Activated T-cell treated with anti-CD3 and anti-CD28 coated beads for 24 hours (primary cell): ENCODE measurements at places on chromosomes 11 and 22.

DNA sequence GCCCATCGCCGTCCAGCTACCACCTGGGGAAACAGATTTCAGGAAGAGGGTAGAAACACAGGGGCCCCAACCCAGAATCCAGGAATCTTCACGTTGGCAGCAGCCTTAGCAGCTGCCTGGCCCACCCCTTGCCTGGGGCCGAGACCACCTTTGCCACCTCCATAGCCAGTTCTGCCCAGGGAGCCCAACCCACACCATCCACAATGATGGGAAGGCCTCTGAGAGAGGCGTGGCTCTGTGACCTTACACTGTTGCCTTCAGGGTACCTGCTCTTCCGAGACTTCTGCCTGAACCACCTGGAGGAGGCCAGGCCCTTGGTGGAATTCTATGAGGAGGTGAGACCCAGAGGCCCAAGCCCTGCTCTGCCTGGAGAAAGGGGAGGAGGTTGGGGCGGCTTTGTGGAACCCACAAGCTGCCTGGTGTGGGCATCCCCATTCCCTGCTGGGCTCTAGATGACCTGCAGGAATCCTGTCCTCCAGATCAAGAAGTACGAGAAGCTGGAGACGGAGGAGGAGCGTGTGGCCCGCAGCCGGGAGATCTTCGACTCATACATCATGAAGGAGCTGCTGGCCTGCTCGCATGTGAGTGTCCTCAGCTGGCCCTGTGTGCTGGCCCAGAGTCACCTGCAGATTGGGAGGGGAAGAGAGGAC is 10.0 kb upstream of the ANKRD13D start:
- DNase-seq: no peak

GRCh38 chr11:31323145-31323544 is 46.4 kb downstream of the DCDC1 start:
- no peak for DNase-seq

GRCh38 chr11:119974051-119974450 is 163.9 kb downstream of the TRIM29 start:
- DNase-seq: no peak

DNA sequence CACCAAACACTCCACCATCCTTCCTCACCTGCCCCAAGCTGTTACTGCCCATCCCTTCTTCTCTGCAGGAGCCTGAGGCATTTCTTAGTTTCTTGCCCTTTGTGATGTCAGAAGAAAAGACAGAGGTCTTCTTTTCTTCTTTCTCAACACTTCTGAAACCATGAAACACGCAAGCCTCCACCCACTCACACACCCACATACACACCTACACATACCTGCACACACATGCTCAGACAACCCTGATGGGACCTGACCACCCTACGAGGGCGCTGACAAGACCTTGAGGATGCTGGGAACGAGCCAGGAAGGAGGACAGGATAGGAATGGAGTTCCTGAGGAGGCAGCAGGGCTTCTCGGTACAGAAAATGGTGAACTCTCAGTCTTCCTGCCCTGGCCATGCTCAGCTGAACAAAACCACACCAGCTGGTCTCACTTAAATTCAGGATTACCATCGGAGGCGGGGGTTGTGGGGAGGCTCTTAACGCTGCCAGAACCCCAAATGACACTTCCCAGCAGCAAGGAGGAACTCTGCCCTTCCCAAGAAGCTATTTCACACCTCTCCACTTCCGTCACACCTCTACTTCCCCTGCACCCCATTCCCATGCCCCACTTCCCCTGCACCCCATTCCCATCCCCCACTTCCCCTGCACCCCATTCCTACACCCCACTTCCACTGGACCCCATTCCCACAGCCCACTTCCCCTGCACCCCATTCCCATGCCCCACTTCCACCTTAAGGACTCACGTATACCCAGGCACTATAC is 41.0 kb downstream of the CSF2RB start:
- DNase-seq: no peak

- no peak for DNase-seq
Observed at GRCh38 chr11:94754335-94754734, 13.8 kb upstream of the AMOTL1 start.

- no peak for DNase-seq
Observed at GRCh38 chr22:49812838-49813237, 14.8 kb downstream of the BRD1 start.

DNA sequence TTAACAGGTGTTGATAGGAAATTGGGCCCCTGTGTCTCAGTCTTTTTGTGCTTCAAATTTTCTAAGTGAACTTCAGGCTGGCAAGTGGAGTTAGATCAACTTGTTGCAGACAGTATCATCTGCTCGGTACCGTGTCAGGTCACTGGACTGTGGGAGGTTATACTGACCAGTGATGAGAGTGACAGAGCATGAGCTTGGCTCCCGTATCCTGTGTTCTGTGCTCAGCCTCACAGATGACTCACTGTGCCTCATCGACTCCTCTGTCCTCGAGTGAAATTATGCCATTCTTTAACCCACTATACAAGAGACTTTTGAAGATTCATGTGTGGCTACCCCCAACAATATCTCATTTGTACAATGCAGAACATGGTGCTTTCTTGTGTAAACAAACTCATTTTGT is 7.9 kb downstream of the GRAP2 start:
- DNase-seq: no peak

DNA sequence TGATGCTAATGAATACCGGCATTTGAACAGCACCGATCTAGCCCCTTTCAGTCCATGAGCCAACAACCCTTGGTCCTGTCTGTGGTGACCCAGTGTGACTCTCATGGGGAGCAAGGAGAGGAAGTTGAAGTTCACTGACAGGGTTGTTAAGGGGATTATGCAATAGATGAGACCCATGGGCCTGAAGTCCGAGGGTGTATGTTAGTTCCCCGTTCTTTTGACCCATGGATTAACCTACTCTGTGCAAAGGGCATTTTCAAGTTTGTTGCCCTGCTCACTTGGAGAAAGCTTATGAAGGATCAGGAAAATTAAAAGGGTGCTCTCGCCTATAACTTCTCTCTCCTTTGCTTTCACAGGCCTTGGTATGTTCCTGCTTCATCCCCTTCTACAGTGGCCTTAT is 4.9 kb downstream of the PNPLA3 start:
- DNase-seq: no peak

- no peak for DNase-seq
Observed at GRCh38 chr22:43848366-43849171, 13.7 kb downstream of the SULT4A1 start.

GRCh38 chr11:24637520-24637919 is 140.7 kb downstream of the LUZP2 start:
- DNase-seq: no peak

- DNase-seq: no peak
Observed at GRCh38 chr11:45669146-45669545, 3.7 kb upstream of the CHST1 start.

- no peak for DNase-seq
Observed at GRCh38 chr11:122358292-122358691, 242.3 kb upstream of the BLID start.

- no peak for DNase-seq
Observed at GRCh38 chr11:98300719-98301118, 720.0 kb upstream of the CNTN5 start.

DNA sequence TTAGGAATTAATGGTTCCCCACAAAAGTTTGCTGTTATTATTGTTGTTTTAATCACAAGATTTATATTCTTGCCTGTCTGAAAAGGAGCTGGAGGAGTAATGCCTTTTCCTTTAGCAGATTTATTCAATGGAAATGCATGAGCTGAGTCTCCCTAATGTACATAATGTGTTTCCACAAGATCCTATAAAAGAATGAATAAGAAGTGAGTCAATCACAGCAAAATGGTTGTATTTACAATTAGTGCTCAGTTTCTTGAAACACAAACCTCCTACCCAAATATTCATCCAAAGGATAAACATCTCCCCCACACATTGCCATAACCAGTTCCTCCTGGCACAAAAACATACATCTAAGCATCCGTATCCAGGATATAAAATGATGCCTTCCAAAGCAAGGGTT is 33.3 kb downstream of the ME3 start:
- DNase-seq: no peak

- no peak for DNase-seq
Observed at GRCh38 chr11:79074547-79074946, 366.3 kb downstream of the TENM4 start.

DNA sequence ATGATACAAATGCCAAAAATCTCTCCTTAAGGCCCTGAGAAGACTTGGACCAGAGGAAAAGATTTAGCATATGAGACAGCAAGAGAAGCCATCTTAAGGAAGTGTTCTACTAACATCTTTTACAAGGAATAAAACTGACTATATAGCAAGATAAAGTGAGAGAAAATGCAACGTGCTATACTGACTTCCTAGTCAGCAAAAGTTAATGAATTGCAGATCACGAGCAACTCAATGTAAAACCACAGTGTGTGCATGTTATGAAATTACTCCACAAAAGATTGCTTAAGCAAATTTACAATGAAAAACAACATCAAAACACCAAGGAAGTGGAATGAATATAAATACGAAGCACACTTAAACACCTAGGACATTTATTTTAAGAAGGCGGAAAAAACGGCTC is 187.5 kb downstream of the CADM1 start:
- DNase-seq: no peak

DNA sequence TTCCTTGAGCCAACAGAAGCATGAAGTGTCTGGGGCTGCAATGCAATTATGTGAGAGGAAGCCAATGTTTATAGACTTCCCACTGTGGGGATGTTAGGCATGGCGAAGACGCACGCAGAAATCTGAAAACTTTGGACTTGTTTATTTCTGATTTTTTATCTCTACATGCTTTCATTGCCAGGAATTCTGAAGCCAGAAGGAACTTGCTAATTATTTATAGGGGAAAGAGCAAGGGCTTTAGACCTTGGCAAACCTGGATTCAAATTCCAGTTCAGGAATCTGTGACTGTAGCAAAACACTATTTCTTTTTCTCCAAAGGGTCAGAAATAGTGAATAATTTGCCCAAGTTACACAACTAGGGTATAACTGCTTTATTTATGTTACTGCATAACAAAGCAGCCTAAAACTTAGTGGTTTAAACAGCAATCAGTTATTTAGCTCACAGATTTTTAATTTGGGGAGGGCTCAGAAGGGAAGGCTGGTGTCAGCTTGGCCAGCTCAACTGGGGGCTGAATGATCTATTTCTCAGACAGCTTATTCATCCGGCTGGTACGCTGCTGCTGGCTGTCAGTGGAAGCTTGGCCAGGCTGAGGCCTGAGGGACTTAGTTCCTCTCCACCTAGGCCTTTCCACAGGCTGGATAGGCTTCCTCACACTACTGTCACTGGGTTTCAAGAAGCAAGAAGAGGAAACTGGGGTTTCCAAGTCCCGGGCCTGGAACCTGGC is 1.9 kb upstream of the OR6Q1 start:
- DNase-seq: no peak

DNA sequence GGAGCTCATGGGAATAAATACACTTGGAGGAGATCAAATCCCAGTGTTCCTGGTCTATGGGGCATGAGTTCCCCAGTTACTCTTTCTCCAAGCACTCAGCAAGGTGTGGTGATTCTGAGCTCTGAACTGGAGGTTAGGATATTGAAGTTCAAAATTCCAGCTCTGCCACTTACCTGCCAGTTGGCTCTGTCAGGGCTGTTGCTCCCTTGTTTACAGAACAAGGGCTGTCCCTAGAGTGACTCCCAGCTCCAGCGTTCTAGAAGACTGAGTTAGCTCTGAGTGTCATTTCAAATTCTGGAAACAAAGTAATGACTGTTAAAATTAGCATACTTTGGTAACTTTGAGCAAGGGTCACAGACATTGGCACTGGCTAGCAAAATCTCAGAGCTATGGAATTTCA is 69.7 kb upstream of the ZBED5 start:
- no peak for DNase-seq

DNA sequence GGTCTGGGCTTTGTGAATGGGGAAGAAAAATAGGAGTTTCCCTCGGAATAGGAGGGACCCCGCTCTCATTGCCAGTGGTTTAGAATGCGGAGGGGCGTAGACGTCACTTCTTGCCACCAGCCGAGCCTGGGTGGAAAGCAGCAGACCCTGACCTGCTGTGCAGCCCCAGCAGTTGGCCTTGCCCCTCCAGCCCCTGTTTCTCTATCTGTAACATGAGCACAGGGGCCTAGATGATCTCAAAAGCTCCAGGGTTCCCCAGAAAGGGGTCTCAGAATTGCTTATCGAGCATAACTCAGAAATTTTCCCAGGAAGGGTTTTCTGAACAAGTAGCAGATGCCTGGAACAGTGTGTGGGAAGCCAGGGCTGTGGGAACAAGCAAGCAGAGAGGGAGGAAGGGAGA is 43.9 kb downstream of the C11orf91 start:
- DNase-seq: no peak

GRCh38 chr11:73313652-73314051 is 5.6 kb downstream of the ARHGEF17 start:
- no peak for DNase-seq

DNA sequence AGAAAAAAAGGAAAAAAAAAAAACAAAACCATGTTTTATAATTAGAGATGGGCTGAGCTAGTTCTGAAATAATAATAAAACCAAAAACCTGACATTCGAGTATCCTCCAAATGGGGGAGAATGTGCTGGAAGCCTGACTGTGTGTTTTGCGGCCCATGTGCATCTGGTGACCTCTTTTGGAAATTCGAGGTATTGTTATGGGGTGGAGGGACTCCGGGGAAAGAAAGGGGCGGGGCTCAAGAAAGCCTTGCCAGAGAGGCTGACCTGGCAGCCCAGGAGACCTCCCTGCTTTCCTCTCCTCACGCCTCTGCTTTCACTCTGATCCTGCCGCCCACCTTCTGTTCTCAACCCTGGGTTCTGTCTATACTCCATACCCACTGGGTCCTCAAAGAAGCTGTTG is 72.9 kb downstream of the CTTN start:
- no peak for DNase-seq

DNA sequence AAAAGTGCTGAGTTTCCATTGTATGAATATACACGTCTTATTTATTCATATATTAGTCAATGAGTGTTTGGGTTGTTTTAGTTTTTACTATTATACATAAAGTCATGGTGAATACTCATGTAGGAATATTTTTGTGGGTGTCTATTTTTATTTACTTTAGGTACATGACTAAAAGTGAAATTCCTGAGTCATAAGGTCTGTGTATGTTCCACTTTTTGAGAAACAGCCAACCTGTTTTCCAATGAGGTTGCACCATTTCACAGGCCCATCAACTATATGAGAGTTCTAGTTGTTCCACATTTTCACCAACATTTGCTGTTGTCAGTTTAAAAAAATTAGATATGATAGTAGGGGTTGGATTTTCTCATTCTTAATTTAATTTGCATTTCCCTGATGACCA is 6.6 kb upstream of the OR6X1 start:
- no peak for DNase-seq

GRCh38 chr11:31808721-31809540 is 2.2 kb downstream of the PAX6 start:
- DNase-seq: no peak
